ENCODE measurements at places on chromosomes 2 and 18. TPM values are rescaled to one million over a fixed set of nuclear protein-coding genes. Genes with fewer than 3 reads are reported as not detected.
A peak's percentile ranks its signal among the peaks of the same experiment; 100 is the strongest.

GRCh38 chr2:10971888-10972260 lies 60.1 kb downstream of the KCNF1 start:
- H3K27ac ChIP-seq: no peak overlapping the region
- no peaks in the 10 kb centered on the region for H3K4me1 ChIP-seq
- no peak for DNase-seq
- no peak overlapping the region for H3K4me3 ChIP-seq

DNA sequence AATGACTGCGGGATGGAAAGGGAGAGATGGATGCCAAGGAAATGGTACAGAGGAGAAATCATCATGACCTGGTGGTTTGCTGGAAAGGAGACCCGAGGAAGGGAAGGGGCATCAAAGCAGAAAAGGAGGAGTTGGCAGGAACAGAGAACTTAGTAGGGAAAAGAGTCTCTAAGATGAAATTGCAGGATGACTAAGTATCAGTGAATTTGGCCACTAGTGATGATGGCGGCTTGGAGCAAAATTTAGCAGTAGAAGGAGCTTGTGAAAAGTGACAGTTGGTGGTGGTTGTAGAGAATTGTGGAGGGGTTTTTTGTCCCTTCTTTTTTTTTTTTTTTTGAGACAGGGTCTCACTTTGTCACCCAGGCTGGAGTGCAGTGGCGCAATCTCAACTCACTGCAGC lies 10.1 kb downstream of the METAP1D start:
- peaks cover 8% of the 10 kb centered on the region for H3K36me3 ChIP-seq
- DNase-seq: no peak
- H3K27me3 ChIP-seq: no peaks in the 10 kb centered on the region
- H3K4me1 ChIP-seq: peaks cover 27% of the 10 kb centered on the region
- H3K27ac ChIP-seq: no peak overlapping the region
- H3K4me3 ChIP-seq: no peak overlapping the region

DNA sequence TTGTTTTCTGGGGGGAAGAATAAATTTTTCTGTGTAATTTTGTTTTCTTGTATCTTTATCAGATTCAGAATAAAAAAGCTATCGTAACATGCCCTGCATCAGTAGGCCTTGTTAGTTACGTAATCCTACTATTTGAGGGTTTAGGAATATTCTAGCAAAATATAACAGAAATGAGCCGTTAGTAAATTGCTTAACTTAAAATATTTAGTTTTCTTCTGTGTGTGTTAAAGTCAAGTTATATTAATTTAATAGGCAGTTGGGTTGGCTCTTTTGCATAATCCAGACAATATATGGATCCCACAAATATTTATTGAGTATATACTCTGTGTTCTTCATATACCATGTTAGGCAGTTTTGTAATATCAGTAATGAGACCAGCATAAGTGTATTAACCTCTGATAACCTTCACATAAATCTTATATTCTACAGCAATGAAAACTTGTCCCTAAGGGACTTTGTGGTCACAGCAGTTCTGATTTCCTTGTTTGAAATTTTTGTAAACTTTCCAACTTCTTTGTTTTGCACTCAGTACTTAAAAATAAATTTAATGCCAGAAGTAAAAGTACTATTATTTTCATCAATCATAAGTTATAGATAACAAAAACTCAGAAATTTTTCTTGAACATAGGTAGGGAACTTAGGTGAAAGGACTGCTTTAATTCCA lies 151.9 kb downstream of the FMNL2 start:
- no peaks in the 10 kb centered on the region for H3K36me3 ChIP-seq
- no peaks in the 10 kb centered on the region for H3K4me1 ChIP-seq
- H3K27me3 ChIP-seq: peaks cover 7% of the 10 kb centered on the region
- no peak overlapping the region for H3K4me3 ChIP-seq
- no peak for DNase-seq
- H3K27ac ChIP-seq: no peak overlapping the region

DNA sequence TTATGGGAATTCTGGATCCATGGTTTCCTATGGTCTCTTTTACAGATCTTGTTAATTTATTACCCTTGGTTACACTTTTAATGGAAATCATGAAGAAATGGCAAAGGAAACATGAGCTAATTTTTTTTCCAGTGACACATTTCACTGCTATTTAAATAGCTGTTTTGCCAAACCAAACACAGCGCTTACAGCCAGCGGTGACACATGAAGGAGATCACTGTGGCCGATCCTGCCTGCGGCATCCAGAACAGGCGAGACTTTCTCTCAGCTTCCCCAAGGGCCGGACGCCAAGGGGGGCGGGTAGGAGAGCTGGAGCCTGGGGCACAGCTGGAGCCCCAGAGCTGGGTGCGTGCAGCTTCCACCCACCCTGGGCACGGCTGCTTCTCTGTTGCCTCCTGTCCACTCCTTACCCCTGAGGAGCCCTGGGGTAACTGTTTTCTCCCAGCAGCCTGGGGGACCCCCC lies 81.4 kb upstream of the PKDCC start:
- H3K4me3 ChIP-seq: no peak overlapping the region
- no peaks in the 10 kb centered on the region for H3K36me3 ChIP-seq
- DNase-seq: no peak

RGPD8 gene
- total RNA-seq: 4.2 TPM

DNA sequence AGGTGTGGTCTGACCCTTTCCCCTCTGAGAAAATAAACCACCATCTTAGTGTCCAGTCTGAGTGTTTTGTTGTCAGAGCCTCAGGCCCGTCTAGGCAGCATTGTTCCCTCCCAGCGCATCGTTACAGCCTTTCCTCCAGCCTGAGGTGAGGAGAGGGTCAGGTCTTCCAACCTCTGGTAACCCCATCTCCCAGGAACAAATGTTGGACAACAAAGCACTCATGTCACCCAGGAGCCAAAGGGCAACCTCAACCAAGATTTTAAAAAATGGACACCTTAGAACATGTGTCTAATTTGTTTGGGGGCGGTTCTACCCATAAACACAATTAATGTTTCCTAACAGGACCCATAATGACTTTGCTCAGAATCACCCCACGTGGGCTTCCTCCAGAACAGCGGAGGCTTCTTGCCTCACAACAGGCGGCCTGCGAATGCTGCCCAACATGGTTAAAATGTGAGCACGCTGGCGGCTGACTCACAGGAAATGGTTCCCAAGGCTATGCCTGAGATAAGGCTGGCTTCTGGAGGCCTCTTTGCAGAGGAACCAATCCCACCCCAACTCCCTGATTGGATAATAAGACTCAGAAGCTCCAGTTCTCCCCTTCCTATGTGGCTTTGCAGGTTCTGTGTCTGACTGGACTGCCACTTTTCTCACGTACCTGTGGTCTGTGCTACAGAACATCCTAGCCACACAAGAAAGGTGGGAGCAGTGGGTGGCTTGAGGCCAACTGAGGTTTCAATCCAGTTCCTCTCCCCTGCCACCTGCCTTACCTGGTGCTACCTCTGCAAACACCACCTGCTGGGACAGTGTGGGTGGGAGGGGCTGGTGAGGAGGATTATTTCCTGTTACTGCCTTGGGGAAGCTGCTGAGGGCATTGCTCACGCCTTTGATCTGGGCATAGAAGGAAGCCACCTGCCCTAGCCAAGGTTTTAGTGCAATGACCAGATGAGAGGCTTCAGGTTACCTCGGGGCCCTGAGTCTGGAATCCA lies 108.8 kb downstream of the B3GNT2 start:
- H3K4me3 ChIP-seq: no peak overlapping the region
- H3K27me3 ChIP-seq: peaks cover 4% of the 10 kb centered on the region
- H3K27ac ChIP-seq: peak overlapping the region; percentile 83
- no peaks in the 10 kb centered on the region for H3K36me3 ChIP-seq

DNA sequence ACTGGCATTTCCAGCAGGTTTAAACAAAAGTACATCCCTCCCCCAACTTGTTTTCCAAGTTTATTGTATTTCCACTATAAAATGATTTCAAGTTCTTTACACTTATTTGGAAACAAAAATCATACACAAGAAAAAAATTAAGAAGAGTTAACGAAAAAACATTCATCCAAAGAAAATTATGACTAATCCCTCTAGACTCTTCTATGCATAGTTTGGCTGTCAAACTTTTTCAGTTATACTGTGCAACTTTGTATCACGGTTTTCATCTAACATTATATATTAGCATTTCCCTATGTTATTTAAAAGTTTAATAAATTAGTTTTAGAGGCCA lies 627 bp downstream of the WDCP start:
- peaks cover 29% of the 10 kb centered on the region for H3K4me1 ChIP-seq
- H3K27me3 ChIP-seq: peaks cover 2% of the 10 kb centered on the region
- peaks cover 2% of the 10 kb centered on the region for H3K36me3 ChIP-seq

DNA sequence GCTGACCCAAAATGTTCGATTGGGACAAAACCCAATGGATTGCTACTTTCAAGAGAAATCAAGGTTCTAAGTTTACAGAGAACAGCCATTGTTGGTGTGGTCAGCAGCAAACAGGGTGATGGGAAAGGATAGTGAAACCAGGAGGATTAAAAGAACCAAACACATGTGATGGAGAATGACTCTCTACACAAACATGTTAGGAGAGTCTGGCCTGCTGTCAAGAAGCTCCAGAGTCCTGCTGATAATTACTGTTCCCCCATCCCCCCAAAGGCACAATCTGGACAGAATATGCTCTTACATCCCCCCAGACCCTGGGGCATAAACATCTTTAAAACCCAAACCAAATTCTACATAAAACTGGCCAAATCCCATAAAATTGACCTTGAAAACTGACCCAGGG lies 32.0 kb upstream of the ACYP2 start:
- no peaks in the 10 kb centered on the region for H3K27me3 ChIP-seq
- H3K4me1 ChIP-seq: peaks cover 5% of the 10 kb centered on the region
- no peak for DNase-seq
- no peaks in the 10 kb centered on the region for H3K36me3 ChIP-seq
- H3K27ac ChIP-seq: no peak overlapping the region

DNA sequence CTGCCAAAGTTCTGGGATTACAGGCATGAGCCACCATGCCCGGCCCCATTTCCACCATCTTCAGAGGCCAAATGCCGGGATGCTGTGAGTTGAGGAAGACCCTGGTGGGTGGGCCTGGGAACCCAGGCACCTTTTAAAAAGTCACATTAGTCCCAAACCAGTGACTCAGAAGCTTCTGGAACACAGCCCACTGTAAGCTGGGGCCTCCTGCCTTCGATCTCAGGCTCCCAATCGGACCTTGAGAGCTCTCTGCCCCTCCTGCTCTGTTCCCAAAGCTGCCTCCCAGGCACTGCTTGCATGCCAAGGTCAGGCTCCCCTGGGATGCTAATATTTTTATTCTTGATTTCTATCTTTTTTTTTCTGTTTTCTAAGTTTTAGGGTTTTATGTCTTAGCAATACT lies 4.2 kb downstream of the ADCY3 start:
- H3K36me3 ChIP-seq: peaks cover 31% of the 10 kb centered on the region
- H3K27ac ChIP-seq: no peak overlapping the region
- no peak overlapping the region for H3K4me3 ChIP-seq
- no peaks in the 10 kb centered on the region for H3K27me3 ChIP-seq
- peaks cover 38% of the 10 kb centered on the region for H3K4me1 ChIP-seq
- DNase-seq: no peak

DNA sequence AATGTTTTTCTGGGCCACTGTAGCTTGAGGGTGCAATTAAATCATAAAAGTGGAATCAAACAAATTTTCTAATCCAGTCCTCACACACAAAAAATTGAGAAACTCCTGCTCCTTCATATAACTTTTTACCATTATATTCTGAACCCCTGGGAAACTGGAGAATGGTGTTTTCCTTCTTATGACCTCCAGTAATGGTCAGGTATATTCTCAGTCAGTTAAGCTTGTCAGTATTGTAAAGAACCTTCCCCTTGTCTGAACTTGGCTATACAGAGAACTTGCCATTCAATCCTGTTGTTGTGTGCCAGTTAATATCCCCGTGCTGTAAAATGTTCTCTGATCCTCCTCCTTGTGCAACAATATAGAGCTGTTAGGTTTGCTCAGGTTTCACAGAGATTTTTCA lies 39.5 kb downstream of the ZNF804A start:
- no peaks in the 10 kb centered on the region for H3K27me3 ChIP-seq
- no peak for DNase-seq
- no peak overlapping the region for H3K27ac ChIP-seq
- no peak overlapping the region for H3K4me3 ChIP-seq
- H3K4me1 ChIP-seq: no peaks in the 10 kb centered on the region

CDCA7 gene
- total RNA-seq: 105 TPM

LOXHD1 gene
- total RNA-seq: 0.25 TPM

GRCh38 chr2:157894694-157895435 lies 18.7 kb upstream of the ACVR1 start:
- no peak overlapping the region for H3K4me3 ChIP-seq
- H3K27ac ChIP-seq: no peak overlapping the region
- peaks cover 90% of the 10 kb centered on the region for H3K4me1 ChIP-seq
- DNase-seq: no peak

- H3K27ac ChIP-seq: no peak overlapping the region
- H3K4me1 ChIP-seq: no peaks in the 10 kb centered on the region
- DNase-seq: no peak
- H3K27me3 ChIP-seq: no peaks in the 10 kb centered on the region
- no peak overlapping the region for H3K4me3 ChIP-seq
- no peaks in the 10 kb centered on the region for H3K36me3 ChIP-seq
These were observed 685.2 kb downstream of the IRS1 start for GRCh38 chr2:226114436-226114835.

DNA sequence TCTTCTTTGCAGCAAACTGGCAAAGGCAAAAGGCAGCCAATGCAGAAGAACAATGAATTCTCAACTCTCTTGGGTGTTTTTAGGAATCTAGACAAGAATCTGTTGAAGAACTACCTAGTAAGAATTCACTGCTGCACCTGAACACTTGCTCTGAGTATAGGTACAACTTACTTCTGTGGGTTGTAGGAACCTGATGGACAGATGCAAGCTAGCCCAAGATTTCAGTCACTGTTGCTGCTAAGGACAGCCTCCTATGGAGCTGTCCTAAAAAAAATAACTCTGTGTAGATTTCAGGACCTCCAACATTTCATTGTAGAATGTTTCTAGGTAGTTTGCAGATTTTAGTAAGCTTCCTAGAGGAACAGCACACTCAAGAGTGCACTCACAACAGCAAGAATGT lies 363.5 kb downstream of the CBLN2 start:
- H3K27me3 ChIP-seq: no peaks in the 10 kb centered on the region
- H3K36me3 ChIP-seq: no peaks in the 10 kb centered on the region
- H3K4me3 ChIP-seq: no peak overlapping the region
- DNase-seq: no peak

GRCh38 chr2:64641599-64641998 lies 12.1 kb downstream of the SERTAD2 start:
- no peaks in the 10 kb centered on the region for H3K27me3 ChIP-seq
- no peak for DNase-seq
- H3K36me3 ChIP-seq: peaks cover 8% of the 10 kb centered on the region
- peaks cover 83% of the 10 kb centered on the region for H3K4me1 ChIP-seq
- no peak overlapping the region for H3K27ac ChIP-seq

DNA sequence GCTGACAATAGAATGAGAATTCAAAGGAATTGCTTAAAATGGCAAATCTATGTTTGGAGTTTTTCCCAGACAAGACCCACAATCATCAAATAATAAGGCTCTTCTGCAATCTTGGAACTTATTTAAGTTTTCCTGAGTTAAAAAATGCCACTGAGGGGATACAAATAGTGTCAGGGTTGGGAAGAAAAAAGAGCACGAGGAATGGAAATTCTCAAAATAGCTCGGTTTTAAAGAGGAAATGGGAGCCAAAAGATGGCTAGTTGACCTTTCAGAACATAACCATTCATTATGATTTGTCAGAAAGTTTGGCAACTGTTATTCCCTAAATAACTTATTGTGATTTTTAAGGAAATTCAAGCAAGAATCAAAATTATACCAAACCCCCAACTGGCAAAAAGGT lies 127.7 kb downstream of the RAPGEF4 start:
- no peak overlapping the region for H3K27ac ChIP-seq
- H3K36me3 ChIP-seq: no peaks in the 10 kb centered on the region
- peaks cover 2% of the 10 kb centered on the region for H3K4me1 ChIP-seq
- H3K4me3 ChIP-seq: no peak overlapping the region

GRCh38 chr2:45684756-45685155 lies 33.3 kb downstream of the PRKCE start:
- H3K36me3 ChIP-seq: no peaks in the 10 kb centered on the region
- no peak overlapping the region for H3K27ac ChIP-seq
- no peak for DNase-seq
- H3K4me3 ChIP-seq: no peak overlapping the region
- no peaks in the 10 kb centered on the region for H3K4me1 ChIP-seq
- no peaks in the 10 kb centered on the region for H3K27me3 ChIP-seq

Data from activated CD4-positive, alpha-beta T cell treated with anti-CD3 and anti-CD28 coated beads, Interleukin-2, amount 10 ng/mL, durations not matched to agents 7 days and 5 days (primary cell).